ENCODE measurements at places on chromosomes 6 and 20.

GRCh38 chr6:151875524-151875923 lies 68.0 kb downstream of the ESR1 start:
- DNase-seq = no peak

DNA sequence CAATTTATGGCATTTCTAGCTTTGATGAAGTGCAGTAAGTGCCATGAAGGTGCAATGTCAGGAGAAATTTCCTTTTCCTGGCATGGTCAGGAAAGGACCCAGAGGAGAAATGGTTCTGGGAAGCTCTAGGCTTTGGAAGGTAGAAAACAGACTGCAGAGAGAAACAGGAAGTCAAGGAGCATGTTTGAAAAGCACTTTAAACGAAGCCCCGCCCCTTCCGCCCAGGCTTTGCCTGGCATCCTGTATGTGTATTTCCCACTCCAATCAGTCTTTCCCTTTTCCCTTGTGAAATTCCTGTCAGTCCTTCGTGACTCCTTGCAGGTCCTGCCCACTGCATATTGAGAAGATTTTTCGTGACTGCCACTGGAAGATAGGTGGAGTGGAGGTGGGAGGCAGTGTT lies 320.9 kb upstream of the SASH1 start:
- DNase-seq = no peak

DNA sequence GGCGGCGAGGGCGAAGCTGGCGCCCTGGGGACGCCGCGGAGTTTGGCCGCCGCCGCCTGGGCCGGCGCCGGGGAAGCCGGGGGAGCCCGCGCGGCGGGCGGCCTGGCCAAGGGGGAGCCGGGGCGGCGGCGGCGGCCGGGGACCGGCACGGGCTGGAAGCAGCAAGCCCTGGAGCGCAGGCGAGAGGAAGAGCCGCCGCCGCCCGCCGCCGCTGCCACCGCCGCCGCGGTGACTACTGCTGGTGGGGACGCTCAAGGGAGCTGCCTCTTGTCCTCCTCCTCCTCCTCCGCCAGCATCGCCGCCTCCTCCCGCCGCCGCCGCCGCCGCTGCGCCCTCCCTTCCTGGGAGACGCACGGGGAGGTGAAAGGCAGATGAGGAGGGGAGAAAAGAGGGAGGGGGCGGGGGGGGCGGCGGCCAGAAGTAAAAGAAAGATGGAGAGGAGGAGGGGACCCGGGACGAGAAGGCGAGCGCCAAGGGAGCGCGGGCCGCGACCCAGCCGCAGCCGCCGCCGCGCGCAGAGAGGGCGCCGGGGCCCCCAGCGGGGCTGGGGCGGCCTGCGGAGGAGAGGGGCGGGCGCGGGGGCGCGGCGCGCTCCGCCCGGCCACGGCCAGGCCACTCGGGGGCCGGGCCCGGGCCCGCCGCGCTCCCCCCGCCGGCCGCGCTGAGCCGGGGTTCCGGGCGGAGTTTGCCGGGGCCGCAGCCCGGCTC lies 846 bp downstream of the PDE10A start:
- no peak for DNase-seq

DNA sequence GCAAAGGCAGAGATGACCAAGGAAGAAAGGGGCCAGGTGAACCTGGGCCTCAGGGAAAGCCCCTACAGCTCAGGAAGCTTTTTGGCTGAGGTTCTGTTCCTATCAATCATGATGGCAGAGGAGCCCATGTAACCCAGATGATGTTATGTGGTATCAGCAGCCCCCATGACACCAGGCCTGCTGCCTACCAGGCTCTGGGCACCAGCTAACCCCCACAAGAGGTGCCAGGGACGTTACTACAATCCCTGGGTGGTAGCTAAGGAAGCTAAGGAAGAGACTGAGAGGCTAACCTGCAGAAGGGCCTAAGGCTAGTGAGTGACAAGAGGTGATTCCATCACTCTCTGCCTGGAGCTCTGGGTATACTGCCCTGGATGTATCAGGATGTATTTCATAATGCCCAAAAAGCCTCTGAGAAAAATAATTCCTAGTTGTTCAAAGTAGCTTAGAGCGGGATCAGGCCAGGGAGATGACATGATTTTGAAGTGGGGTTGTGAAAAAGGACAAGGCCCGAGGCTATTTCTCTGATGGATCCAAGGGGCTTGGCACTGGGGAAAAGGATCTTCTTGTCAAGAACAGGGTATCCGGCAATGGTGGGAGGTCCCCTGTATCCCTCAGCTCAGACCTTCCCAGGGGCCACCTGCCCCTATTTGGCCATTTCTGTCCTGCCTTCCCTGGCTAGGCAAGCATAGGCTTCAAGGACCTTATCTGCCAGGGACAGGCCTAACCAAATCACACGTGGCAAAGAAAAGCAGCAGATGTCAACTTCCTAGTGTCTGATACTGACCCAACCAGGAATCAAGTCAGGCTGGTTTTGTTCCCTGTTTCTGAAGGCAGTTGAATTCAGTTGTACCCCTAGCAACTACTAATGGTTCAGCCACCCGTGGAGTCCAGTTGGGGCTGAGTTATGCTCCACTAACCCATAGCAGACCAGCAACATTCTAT lies 41.3 kb downstream of the PANK2 start:
- DNase-seq = no peak

- no peak for DNase-seq
Measured at GRCh38 chr20:37540001-37540400, 12.3 kb upstream of the BLCAP start.

GRCh38 chr6:18829272-18829870 lies 442.2 kb downstream of the RNF144B start:
- DNase-seq = no peak

- DNase-seq = peak; percentile 44
Measured at GRCh38 chr6:11975353-11975977, 36.6 kb upstream of the HIVEP1 start.

- DNase-seq = peak; percentile 51
Measured at GRCh38 chr20:17648791-17649730, 33.0 kb downstream of the RRBP1 start.

GRCh38 chr6:73058736-73059135 lies 166.6 kb downstream of the KHDC1L start:
- DNase-seq = no peak

DNA sequence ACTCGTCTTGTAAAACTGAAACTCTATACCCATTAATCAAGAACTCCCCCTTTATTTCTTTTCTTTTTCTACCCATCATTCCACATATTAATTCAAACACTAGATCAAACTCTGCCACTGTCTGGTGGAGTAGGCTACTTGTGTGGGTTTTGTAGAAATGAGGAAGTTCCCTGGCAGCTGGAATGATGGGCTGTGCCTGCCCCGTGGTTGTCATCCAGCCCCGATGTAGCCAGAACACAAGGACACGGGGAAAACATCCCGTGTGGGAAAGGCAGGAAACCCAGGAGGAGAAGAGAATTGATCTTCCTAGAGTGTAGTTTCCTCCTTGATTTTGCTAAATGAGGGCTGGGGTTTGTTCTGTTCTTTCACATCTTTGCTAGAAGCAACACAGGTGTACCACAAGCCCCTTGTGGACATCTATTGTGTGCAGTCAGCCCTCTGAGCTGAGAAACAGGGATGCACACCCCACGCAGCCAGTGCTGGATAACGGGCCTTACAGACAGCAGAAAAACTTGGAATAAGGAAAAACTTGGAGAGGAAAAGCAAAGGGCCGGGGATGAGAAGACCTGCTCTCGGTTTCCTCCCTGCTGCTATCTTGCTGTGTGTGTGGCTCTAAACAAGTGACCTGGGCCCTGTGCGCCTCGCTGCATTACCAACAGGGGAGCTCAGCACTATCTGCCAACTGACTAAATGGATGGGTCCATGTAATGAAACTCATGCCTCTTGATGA lies 88.0 kb downstream of the SCML4 start:
- DNase-seq = peak; percentile 52

DNA sequence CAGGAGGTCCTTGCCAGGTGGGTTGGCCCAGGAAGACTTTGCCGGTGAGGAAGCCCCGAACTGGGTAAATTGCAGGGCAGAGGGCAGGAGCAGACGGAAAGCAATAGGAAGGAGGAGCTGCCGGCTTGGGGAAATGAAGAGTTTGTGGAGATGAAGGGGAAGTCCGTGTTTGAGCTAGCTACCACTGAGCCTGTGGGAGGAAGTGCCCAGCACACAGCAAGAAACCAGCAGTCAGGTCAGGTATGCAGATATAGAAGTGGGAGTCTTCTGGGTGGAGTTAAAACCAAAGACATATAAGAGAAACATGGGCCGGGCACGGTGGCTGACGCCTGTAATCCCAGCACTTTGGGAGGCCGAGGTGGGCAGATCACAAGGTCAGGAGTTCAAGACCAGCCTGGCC lies 34.7 kb downstream of the CD24 start:
- DNase-seq = no peak

GRCh38 chr6:163200289-163200688 lies 214.2 kb upstream of the QKI start:
- no peak for DNase-seq

DNA sequence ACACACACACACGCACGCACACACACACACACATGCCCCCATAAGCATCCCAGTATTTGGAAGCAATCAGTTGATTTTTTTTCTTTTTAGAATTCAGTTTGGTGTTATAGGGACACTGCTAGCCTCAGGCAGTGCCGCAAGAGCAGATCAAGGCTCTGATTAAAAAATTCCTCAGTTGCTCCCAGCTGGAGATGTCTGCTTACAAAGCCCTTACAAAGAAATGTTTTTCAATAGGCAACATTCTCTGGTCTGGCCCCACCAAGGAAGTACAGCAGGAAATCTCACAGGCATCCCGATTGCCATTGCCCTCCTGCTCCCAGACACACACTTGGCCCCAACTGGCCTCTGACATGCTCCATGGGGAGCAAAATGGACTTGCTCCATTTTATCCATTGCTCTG lies 22.9 kb upstream of the CD83 start:
- DNase-seq = no peak

DNA sequence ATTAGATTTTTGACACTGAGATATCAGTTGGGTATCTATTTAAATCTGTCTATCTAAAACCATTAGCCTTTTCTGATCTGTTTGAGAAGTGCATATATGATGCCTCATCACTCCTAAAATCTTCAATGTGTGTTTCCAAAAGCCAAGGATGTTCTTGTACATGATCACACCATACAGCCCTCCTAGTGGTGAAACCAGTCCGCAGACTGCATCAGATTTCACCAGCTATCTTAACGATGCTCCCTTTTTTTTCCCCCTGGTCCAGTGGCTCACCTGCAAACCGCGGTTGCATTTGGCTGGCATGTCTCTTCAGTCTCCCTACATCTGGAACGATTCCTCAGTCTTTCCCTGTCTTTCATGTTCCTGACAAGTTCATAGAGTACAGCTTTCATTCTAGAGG lies 4.0 kb downstream of the KIZ start:
- DNase-seq = no peak

DNA sequence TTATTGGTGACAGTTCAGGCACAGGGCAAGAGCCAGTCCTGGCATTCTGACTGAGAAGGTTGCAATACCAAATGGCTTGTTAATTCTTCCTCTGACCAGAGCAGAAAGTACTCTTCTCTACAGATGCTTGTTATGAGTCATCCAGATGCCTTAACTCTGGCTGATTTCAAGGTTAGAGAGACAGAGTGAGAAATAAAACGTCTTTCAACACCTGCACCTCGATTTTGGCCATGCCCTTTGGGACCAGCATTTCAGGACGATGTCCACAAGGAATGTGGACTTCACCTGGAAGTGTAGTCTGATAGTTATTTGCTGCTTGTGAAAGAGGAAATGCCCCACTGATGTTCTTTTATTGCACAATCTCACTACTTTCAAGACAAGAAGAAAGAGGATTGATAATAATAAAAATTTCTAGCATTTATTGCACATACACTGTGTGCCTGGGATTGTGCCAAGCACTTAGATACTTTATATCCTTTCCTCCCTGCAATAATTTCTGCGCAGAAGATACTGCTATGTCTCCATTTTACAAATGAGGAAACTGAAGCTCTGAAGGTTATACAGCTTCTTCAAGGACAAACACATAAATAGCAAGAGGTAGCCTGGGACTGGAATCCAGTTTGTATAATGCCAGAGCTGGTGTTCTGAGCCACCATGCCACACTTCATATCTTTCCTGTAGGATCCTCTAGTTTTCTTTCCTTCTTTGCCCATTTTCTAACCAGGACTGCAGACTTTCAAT lies 33.5 kb upstream of the MCM3 start:
- DNase-seq = no peak

DNA sequence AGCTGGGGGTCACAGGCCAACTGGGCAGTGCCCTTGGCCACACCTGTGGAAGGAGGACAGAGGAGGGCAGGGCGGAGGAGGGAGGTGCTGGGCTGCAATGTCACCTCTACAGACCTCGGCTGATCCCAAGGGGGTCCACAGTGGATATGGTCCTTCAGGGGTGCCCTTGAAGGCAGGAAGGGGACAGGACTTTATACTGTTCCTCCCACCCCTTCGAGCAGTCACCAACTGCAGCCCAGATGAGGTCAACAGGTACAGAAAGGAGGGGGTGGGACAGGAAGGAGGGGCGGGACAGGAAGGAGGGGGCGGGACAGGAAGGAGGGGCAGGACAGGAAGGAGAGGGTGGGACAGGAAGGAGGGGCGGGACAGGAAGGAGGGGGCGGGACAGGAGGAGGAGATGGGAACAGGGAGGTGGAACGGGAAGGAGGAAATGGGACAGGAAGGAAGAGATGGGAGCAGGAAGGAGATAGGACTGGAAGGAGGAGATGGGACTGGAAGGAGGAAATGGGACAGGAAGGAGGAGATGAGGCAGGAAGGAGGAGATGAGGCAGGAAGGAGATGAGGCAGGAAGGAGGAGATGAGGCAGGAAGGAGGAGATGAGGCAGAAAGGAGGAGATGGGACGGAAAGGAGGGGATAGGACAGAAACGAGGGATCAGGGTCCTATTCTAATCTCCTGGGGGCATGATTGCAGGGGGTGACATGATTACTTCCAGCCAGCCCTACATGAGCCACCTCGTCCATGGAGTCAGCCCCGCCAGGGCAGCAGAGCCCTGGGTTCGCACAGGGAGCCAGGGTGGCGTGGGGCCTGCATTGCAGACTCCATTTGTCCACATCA lies 19.4 kb upstream of the MRGBP start:
- DNase-seq = peak; percentile 69

DNA sequence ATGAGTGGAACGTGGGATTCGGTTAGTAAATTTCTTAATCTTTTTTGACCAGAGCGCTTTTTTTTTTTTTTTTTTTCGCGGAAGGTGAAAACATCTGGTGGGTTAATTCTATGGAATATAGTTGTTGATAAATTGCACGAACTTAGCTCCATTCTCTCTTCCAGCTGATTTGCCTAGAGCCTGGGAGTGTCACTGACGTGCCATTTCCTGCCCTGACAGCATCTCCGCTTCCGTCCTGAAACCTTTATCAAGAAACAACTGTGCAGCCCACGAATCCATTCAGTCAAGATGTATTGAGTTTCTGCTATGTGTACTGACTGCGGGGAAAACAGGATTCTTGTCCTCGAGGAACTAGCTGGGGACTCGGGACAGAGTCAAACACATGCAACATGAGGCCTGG lies 59.5 kb upstream of the TGM3 start:
- DNase-seq = no peak

Data from activated T-cell treated with anti-CD3 and anti-CD28 coated beads, Interleukin-2, amount 50 U/mL, for 48 hours (primary cell).